ENCODE measurements at places on chromosomes 16 and 17.

GRCh38 chr17:27324771-27325339 lies 30.9 kb downstream of the WSB1 start:
- DNase-seq: no peak

GRCh38 chr17:3798273-3799180 lies 2.5 kb downstream of the ITGAE start:
- no peak for DNase-seq

- DNase-seq: no peak
These were observed 9.5 kb upstream of the GUCY2D start for GRCh38 chr17:7992924-7993323.

- no peak for DNase-seq
These were observed 11.6 kb upstream of the SEPHS2 start for GRCh38 chr16:30457256-30457655.

DNA sequence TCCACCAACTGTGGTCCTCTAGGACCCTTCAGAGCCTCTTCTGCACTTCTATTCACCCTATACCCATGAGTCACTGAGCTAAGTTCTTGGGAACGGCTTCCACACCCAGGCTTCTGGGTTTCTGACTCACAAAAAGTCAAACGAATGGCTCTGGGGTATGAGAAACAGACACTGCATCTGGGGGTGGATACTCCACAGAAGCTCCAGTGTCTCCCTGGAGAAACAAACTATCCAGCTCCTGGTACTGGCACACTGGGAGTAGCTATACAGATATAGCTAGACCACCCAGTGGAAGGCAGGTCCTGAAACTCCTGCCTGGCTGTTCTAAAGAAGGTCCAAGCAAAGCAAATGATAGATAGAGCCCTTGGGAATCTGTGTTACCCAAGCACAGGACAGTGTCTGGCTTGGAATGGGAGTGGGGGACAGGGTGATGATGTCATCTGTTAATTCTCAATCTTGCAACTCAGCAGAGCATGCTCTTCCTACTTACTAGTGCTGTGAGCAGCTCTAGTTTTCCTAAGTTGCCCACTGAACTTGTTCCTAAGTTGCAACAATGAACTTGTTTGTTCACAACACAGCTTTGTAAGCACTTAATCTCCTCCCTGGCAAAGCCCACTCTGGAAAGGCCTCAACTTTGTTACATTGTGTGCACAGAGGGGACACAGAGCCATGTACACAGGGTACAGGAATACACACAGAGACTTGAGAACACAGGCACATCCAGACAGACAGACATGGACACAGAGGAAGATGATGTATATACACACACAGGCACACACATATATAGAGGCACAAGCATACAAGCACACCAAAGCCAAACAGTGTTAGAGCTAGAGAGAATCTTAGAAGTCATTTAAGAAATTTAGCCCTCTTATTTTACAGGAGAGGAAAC lies 6.7 kb downstream of the MMP28 start:
- no peak for DNase-seq

GRCh38 chr17:55458287-55458900 lies 36.8 kb upstream of the MMD start:
- no peak for DNase-seq

GRCh38 chr17:38768417-38768816 lies 15.9 kb downstream of the PSMB3 start:
- DNase-seq: no peak

GRCh38 chr17:35977509-35977908 lies 3.8 kb downstream of the CCL16 start:
- no peak for DNase-seq

GRCh38 chr17:42617956-42618431 lies 8.5 kb downstream of the TUBG1 start:
- DNase-seq: no peak

GRCh38 chr17:82041144-82041814 lies 3.8 kb upstream of the DCXR start:
- DNase-seq: no peak
